ENCODE measurements at places on chromosomes 1 and 21. TPM values are rescaled to one million over a fixed set of nuclear protein-coding genes. Genes with fewer than 3 reads are reported as not detected.

DNA sequence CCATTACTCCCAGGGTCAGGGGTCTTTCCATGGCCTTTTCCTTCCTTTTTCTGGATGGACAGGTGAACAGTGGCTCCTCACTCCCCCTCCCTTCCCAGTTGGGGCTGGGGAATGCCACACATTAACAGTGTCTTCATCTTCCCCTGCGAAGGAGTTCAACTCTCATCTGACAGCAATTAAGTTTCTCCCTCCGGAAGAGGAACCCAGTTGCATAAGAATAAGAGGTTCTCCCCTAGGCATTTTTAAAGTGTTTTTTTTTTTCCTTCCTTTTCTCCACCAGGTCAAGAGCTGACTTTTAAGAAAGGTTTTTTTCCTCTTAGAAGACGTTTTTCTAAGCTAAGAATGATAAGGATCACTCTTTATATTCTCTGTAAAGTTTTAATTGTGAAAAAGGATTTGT lies 42.3 kb upstream of the FASLG start:
- no peak for DNase-seq

TENT5C gene
- 1.2 TPM for total RNA-seq

DNA sequence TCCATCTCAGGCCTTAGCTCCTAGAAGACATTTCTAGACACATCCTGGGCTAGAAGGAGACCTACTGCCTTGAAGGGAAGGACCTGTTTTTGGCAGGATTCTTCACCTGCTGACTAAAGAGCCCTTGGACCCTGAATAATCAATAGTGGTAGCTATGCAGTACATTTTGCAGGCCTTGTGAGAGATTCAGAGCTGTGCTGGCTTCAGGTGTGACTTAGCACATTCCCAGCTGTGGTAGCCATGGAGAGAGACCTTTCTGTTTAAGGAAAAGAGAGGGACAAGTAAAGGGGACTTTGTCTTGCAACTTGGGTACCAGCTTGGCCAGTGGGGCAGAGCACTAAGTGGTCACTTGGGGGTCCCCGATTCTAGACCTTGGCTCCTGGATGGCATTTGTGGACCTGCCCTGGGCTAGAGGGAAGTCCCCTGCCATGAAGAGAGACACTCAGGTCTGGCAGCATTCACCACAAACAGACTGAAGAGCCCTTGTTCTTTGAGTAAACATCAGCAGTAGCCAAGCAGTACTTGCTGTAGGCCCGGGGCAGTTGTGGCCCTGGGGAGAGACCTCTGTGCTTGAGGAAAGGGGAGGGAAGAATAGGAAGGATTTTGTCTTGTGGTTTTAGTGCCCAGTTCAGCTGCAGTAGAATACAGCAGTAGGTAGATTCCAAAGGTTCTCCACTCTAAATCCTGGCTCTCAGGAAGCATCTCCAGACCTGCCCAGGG lies 26.2 kb upstream of the CD1A start:
- DNase-seq: no peak

ANGPTL1 gene
- total RNA-seq: not detected

DNA sequence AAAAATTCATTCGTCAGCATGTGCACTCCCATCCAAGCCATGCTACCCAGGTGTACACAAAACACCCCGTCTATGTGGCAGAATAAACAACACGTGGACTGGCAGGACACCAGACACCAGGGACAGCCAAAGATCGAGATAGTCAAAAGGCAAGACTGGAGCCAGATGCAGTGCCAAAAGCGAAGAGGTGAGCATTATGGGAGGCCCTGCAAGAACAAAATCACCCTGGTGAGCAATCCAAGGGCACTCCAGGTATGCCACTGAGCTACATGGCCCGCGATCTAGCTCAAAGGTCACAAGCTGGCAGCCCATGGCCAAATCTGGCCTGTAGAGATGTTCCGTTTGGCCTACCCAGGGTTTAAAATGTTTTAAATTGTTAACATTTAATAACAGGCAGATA lies 33.7 kb downstream of the PLPP3 start:
- no peak for DNase-seq

DNA sequence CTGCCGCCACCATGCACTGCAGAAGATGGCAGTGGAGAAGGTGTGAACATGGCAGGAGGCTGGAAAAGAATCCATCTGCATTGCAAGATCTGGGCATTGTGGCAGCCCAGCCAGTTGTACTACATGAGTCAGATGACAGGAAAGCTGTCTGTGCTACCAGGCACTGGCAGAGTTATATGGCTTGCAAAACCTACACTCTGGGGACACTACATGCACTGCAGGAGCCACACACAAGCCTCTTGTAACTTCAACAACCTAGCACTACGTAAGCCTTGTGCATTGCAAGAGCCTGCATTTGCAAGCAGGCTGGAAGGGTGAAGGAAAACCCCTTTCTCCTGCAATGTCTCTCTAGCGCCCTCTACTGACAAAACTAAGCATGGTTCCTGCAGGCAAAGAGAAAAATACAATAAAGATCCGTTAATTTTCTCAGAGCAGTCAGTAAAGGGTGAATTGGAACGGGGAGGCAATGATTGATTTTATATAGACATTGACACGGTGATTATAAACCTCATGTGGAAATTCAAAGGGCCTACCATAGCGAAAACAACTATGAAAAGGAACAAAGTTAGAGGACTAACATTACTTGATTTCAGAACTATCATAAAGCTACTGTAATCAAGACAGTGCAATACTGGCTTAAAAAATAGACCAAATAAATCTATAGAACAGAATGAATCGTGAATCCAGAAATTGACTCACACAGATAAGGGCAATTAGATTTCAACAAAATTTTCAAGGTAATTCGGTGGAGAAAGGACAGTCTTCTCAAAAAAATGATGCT lies 26.2 kb upstream of the DYNLT5 start:
- peak; percentile 70 for DNase-seq

- peak; percentile 17 for DNase-seq
Observed at GRCh38 chr21:40936771-40937261, 89.9 kb upstream of the DSCAM start.

DNA sequence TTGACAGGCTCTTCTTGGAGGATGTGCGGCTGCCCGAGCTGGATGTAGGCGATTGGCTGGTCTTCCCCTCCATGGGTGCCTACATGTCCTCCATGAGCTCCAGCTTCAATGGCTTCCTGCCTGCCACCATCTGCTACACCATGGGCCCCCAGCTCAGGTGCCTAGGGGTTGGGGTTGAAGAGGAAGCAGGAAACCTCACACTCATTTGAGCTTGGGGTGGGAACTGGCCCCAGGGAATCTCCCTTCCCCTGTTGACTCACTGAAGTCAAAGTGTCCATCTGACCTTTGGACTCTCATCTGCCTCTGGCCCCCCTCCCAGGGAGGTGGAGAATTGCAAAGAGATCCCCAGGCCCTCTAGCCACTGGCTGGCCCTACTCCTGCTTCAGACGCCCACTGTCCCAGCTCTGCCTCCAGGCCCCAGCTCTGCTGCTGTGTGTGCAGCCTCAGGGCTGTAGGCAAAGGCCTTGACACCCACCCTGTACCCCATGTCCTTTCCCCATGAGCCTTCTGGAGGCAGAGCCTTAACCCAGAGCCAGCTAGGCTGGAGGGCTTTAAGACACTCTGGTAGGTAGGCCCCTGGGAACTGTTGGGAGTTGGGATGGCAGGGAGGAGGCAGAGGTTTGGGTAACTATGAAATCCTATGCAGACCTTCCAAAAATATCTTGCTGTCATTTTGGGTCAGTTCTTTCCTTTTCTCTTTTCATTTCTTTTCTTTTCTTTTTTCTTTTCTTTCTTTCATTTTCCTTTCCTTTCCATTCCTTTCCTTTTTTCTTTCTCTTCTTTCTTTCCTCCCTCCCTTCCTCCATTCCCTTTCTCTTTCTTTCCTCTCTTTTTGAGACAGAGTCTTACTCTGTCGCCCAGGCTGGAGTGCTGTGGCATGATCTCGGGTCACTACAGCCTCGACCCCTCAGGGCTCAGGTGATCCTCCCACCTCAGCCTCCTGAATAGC lies 66.9 kb upstream of the TINAGL1 start:
- no peak for DNase-seq

- DNase-seq: no peak
Observed at GRCh38 chr21:36695671-36696389, 3.1 kb upstream of the SIM2 start.

PKP1 gene
- total RNA-seq: 117 TPM

HFM1 gene
- not detected for total RNA-seq

DNA sequence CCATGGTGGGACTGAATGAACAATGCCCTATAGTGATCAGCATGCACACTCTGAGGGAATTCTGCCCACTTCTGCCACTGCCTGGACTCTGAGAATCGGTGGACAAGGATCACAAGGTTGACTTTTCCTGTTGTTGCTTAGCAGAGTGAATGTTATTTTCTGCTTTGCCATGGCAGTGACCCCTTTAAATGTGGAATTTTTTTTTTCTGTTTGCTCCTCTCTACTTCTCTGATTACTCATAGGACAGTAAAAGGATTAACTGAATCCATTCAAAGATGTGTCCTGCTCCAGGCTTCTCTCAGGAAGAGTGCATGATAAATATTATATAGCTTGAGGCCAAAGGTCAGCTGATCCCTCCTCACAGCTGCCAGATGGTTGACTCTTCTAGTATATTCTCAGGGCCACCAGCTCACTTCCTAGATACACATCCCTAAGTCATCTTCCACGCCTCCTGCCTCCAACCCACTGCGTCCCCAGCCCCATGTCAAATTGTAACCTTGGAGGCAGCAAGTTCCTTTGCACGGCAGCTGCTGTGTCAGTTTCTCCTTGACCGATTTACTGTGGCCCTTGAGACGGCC lies 74.0 kb upstream of the RALGPS2 start:
- DNase-seq: no peak

MFSD2A gene
- total RNA-seq: 11.1 TPM

GRCh38 chr1:10108134-10108663 lies 75.4 kb downstream of the UBE4B start:
- peak; percentile 90 for DNase-seq

Data from bronchial epithelial cell (primary cell).